SK-N-SH treated with all-trans-retinoic acid at 6 μM for 48 hours (cell line): ENCODE measurements at places on chromosomes 13 and 19.

DNA sequence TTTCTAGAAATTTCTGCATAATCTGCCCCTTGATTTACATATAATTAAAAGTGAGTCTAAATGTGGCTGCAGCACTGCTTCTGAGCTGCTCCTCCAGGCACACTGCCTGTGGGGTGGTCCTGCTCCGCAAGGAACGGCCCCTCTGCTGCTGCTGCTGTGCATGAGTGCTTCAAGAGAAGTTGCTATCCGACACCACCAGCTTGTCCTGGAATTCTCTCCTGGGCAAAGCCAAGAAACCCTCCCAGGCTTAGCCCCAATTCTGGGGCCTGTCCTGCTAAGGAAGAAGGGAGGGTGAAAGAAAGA is 7.5 kb upstream of the PDCD5 start:
- ATAC-seq: no peak

GRCh38 chr13:106355866-106356265 is 179.6 kb downstream of the EFNB2 start:
- ATAC-seq: no peak

DNA sequence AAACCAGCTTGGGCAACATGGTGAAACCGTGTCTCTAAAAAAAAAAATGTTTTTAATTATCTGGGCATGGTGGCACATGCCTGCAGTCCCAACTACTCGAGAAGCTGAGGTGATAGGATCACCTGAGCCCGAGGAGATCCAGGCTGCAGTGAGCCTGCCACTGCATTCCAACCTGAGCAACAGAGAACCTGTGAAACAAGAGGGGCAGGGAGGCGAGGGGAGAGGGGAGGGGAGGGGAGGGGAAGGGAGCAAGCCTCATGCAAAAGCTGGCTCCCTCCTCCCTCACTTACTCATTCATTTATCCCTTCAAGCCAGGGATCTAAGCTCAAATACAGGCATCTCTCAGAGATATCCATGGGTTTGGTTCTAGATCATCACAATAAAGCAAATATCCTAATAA is 8.9 kb downstream of the ATP7B start:
- no peak for ATAC-seq

GRCh38 chr19:18875726-18876125 is 20.2 kb downstream of the CERS1 start:
- no peak for ATAC-seq

DNA sequence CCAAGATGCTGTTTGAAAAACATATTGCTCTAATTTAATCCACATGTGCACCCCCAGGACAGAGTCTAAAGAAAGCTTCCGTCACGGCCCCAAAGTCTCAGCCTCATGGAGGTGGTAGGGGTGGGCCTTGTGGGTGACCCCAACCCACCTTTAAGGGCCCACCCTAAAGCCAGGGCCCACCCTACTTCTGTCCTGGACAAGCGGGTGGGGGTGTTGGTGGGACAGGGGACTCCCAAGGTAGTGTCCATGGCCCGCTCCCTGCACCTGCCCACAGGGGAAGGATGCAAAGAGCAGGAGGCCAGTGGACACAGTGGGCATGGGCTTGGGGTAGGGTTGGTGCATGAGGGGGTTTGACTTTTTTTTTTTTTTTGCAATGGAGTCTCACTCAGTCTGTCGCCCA is 66.8 kb downstream of the KCTD15 start:
- ATAC-seq: no peak

DNA sequence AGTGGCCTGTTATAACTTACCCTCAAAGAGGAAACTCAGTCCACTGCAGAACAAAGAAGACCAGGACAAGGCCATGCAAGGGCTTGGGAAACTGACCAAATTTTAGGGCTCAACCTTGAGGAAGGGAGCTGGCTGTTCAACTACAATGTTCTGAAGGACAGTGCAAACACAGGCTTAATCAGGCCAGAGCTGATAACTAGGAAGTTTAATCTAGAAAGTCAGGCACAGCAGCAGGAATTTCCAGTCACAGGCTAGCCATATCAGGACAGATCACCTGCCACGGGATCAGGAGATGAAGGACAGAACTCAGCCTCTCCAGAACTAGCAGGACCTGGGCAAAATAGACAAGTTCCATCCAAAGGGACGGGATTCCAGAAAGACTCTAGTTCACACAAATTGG is 89.4 kb downstream of the ENOX1 start:
- ATAC-seq: no peak

GRCh38 chr19:16566702-16567101 is 5.5 kb downstream of the SLC35E1 start:
- no peak for ATAC-seq

DNA sequence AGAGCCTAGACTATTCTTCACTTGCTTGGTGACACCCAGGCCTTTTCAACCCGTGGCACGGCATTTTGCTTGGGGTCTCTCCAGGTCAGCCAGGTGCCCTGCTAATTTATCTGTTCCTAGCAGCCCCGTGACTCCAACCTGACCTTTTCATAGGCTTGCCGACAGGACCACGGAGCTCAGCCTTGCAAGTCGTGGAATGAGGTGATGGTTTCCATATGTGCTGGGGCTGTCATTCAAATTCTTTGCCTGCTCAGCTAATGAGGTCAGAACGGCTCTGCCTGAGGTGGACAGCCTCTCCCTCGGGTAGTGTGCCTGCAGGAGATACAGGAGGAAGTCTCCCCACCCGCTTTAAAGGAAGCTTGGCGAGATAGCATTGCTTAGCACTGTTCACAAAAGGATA is 61.0 kb downstream of the SHISA2 start:
- no peak for ATAC-seq

DNA sequence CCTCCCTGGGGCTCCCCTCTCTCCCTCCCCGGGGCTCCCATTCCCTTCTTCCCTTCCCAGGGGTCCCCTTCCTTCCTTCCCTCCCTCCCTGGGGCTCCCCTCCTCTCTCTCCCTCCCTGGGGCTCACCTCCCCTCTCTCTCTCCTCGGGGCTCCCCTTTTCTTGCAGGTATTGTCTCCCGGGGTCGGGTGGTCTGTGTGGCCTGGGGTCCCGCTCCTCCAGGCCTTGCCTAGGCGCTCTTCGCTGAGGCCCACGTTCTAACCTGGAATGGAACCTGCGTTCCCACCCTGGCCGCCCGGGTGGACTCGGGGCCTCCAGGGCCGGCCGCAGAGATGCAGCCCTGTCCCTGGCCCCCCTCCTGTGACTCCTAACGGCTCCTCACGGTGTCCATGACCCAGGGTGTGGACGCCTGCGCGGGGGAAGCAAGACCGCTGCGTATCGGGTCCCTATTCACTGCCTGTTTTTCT is 940 bp upstream of the DCUN1D2 start:
- ATAC-seq: peak; percentile 25

DNA sequence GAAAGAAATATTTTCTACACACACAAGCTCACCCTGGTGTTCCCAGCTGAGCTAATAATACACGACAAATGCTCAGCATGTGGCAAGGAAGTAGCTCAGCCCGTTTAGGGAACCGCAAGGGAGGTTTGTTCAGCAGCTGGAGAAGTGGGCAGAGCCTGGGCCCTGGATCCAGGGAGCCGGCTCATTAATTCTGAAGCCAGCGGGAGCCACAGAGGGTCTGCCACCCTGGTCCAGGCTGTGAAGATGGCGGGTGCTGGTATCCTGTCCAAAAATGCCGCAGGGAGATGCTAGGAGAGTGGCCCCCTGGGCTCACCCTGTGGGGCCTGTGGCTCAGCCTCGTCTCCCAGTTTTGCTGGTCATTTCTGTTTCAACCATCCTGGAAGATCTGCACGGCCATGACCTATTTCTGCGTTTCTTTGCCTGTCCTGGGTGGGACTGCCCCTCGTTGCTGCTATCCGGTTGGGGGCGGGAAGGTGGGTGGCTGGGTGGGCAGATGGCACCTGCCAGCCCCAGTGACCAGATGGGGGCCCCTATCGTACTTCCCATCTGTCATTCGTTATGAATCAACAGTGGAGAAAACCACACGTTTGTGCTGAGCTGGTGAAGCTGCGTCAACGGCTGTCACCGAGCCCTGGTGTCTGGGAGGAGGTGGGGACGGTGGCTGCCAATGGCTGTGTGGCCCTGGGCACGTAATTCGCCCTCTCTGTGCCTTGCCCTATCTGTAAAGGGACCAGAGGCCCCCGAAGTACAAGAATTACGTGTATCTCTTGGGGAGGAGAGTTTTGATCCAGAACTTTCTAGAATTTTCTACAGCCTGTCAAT is 2.7 kb upstream of the GNA15 start:
- ATAC-seq: no peak; the same call in 2 of the 3 replicates

GRCh38 chr19:18488403-18488723 is 33.5 kb downstream of the ELL start:
- peak; percentile 78 for ATAC-seq

GRCh38 chr19:30663611-30664174 is 291.5 kb downstream of the ZNF536 start:
- ATAC-seq: no peak

GRCh38 chr19:11025445-11025844 is 63.8 kb upstream of the LDLR start:
- no peak for ATAC-seq

GRCh38 chr13:97284558-97284957 is 62.4 kb downstream of the MBNL2 start:
- ATAC-seq: no peak

- ATAC-seq: peak; percentile 79
Measured at GRCh38 chr13:32284927-32285632, 30.1 kb downstream of the ZAR1L start.

GRCh38 chr19:46452186-46452585 is 19.2 kb downstream of the PNMA8A start:
- ATAC-seq: no peak
